ENCODE measurements at places on chromosomes 3 and 15. TPM values are rescaled to one million over a fixed set of nuclear protein-coding genes. Genes with fewer than 3 reads are reported as not detected.

GRCh38 chr3:33659856-33660434, 58.1 kb downstream of the CLASP2 start:
- DNase-seq: no peak

The KNG1 gene
- not detected for total RNA-seq

The BFSP2 gene
- 0.21 TPM for total RNA-seq

The WWTR1 gene
- total RNA-seq: 0.54 TPM

DNA sequence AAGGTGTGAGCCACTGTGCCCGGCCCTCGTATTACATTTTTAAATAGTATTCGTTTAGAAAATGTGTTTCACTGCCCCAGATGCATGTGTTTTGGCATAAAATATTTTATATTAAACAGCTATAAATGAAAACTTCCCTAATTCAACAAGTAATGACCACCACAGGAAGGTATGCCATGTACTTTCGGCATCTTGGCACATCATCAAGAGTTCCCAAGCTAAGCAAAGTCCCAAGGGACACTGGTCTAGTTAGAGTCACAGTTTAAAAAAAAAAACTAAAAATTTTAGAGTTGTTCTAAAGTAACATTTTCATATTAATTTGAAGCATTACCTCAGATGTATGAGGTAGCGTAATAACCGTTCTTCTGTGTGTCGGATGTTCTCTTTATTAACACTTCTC, 15.6 kb upstream of the ARPP19 start:
- DNase-seq: no peak

All from activated CD4-positive, alpha-beta T cell treated with anti-CD3 and anti-CD28 coated beads for 36 hours (primary cell).